ENCODE measurements at places on chromosomes 6 and 20. TPM values are rescaled to one million over a fixed set of nuclear protein-coding genes. Genes with fewer than 3 reads are reported as not detected.

Gene CST1
- total RNA-seq: not detected

Gene IRF4
- 0.21 TPM for total RNA-seq

DNA sequence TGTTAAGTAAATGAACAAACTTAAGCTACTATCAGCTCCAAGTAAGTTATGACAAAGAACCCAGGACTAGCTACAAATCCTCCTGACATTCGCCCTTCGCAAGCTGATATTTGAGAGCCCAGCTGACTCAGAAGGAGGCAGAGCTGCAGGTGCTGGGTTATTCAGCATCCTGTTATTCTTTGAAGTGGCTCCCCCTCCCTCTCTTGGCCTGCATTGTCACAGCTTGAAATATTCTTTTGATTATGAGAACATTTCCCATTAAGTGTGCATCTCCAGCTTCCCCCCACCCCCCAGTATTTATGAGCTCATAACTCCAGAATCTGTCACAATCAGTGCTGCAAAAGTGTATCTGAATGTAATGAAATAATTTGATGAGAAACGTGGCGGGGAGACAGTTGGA is 78.8 kb upstream of the RALY start:
- peak; percentile 44 for DNase-seq

DNA sequence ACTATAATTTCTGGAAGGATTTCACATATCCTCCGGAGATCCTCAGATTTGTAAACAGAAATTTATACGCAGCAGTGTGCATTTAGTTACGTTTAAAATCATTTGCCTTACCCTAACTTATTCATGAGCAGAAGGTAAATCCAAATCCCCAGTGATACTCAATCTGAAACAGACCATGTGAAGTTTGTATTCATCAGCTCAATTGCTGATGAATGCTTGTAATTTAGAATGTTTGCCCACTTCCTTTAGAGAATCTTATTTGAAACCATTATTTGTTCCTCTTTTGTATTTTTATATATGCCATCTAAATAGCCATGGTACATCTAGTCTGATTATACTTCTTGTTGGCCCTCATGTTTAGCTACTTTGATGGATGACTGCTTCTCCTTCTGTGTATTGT is 15.4 kb downstream of the TAAR1 start:
- no peak for DNase-seq

DNA sequence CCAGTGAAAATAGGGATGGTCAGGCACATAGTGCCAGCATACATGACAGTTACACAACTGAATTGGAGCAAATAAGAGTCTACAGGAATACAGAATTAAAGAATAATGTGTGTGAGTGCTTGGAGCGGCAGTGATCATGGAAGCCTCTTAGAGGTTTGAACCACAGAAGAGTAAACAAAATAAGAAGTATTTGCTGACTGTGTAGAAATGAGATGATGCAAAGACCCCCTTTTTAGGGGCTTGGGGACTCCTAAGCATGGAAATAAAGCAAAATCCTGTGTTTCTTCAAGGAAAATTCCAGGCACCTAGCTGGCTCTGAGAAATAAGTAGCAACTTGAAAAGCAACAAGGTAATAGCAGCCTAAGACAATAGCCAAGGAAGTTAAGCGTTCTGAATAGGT is 6.8 kb downstream of the OR2H2 start:
- no peak for DNase-seq

Measured in kidney epithelial cell (primary cell).